ENCODE measurements at places on chromosomes 3 and 15. TPM values are rescaled to one million over a fixed set of nuclear protein-coding genes. Genes with fewer than 3 reads are reported as not detected.

DNA sequence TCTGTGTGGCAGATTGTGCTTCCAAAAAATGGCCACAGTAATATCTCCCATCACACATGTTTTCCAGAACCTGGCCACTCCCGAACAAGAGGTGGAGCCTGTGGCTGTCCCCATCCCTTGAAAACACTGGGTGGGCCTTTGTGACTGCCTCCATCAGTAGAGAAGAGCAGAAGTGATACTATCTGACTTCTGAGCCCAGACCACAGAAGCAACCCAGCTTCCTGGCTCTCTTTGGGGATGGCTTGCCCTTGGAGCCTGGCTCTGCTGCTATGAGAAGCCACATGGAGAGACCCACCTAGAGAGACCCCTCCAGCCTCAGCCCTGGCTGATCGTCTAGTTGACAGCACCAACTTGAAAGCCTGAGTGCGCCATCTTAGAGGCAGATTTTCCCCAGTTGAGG lies 39.8 kb upstream of the CMTM8 start:
- no peak for DNase-seq
- H3K27ac ChIP-seq = no peak overlapping the region
- no peaks in the 10 kb centered on the region for H3K36me3 ChIP-seq

- DNase-seq = no peak
- H3K36me3 ChIP-seq = no peaks in the 10 kb centered on the region
- H3K4me3 ChIP-seq = no peak overlapping the region
- peaks cover 27% of the 10 kb centered on the region for H3K27me3 ChIP-seq
Measured at GRCh38 chr3:126397610-126398422, 3.1 kb downstream of the CFAP100 start.

GRCh38 chr3:58638591-58638990 lies 28.0 kb downstream of the FAM3D start:
- no peaks in the 10 kb centered on the region for H3K4me1 ChIP-seq
- no peaks in the 10 kb centered on the region for H3K27me3 ChIP-seq
- no peak overlapping the region for H3K27ac ChIP-seq
- H3K4me3 ChIP-seq = no peak overlapping the region

GRCh38 chr15:41919954-41920538 lies 26.2 kb upstream of the SPTBN5 start:
- H3K27ac ChIP-seq = no peak overlapping the region
- H3K27me3 ChIP-seq = no peaks in the 10 kb centered on the region
- H3K4me1 ChIP-seq = peaks cover 5% of the 10 kb centered on the region
- no peak overlapping the region for H3K4me3 ChIP-seq

GRCh38 chr3:105285653-105286241 lies 81.0 kb upstream of the ALCAM start:
- DNase-seq = no peak
- H3K36me3 ChIP-seq = no peaks in the 10 kb centered on the region
- no peak overlapping the region for H3K27ac ChIP-seq
- peaks cover 3% of the 10 kb centered on the region for H3K4me1 ChIP-seq
- H3K27me3 ChIP-seq = peaks cover 10% of the 10 kb centered on the region

DNA sequence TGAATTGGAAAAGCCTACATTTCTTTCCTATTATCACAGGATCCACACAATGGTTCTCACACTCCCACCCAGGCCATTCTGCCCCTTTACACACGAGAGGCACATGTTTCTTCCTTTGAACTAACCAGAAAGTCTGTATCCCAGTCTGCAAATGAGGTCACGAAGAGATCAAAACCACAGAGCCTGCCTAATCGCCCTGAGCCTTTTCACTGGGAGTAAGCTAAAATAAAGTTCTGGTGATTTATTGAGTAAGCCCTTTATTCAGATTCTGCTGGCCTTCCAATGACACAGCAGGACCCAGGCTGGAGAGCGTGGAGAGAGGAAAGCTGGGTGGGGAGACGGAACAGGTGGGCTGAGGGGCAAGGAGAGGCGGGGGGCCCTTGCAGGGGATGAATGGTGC lies 78.7 kb downstream of the ATP1B3 start:
- H3K4me3 ChIP-seq = no peak overlapping the region
- peaks cover 1% of the 10 kb centered on the region for H3K36me3 ChIP-seq
- DNase-seq = no peak
- peaks cover 3% of the 10 kb centered on the region for H3K4me1 ChIP-seq

DNA sequence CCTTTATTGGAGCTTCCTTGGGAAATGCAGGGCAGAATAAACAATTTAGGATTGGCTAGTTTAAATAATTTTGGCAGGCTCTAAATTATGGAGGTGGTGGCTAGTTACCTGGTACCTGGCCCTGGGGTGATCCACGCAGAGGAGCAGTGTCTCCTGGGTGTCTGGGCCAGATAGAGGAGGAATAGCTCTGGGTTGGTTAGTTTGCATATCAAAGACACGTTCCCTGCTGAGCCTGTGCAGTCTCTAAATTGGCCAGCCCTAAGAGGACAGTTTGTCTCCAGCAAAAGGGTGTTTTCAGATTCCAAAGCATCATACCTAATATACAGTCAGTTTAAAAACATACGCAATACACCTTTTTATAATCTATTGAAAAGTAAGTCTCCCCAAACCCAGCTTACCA lies 333.3 kb upstream of the TPM1 start:
- peaks cover 12% of the 10 kb centered on the region for H3K4me1 ChIP-seq
- H3K27me3 ChIP-seq = no peaks in the 10 kb centered on the region
- no peak overlapping the region for H3K27ac ChIP-seq
- H3K4me3 ChIP-seq = no peak overlapping the region
- H3K36me3 ChIP-seq = no peaks in the 10 kb centered on the region
- DNase-seq = no peak

- no peaks in the 10 kb centered on the region for H3K27me3 ChIP-seq
- no peak overlapping the region for H3K27ac ChIP-seq
- H3K36me3 ChIP-seq = peaks cover 2% of the 10 kb centered on the region
- no peak for DNase-seq
Measured at GRCh38 chr3:41148478-41148877, 50.8 kb upstream of the CTNNB1 start.

DNA sequence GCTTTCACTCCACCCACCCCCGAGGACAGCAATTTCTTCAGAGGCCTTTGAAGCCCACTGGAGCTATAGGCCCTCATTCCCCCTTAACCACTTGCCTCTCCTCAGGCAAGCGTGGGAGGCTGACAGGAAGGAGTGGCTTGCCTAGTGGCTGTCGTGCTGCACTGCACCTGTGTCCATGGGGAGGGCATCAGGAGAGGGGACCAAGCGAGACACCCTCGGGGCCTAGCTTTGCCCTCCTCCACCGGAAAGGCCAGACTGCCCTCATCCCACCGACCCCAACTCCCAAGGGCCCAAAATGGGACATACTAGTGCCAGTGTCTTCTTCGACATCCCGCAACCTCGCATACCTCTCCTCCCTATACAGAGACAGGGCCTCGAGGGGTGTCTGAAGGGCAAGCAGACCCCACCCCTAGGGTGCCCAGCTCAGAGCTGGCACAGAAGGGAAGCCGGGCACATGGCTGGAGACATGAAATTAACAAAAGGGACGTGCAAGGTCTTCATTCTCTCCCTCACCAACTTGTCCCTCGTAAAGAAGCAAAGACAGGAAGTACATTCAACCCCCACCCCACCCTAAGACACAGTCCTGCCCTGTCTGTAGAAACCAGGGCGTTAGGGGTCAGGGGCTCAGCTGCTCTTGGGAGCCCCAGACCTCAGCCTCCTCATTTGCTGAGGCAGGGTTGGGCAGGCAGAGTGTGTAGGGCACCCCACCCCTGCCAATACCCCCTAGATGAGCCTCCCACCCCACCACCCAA lies 24.3 kb downstream of the VIPR1 start:
- peaks cover 5% of the 10 kb centered on the region for H3K36me3 ChIP-seq
- H3K27me3 ChIP-seq = no peaks in the 10 kb centered on the region
- DNase-seq = peak; percentile 73
- peaks cover 56% of the 10 kb centered on the region for H3K4me1 ChIP-seq
- no peak overlapping the region for H3K4me3 ChIP-seq
- H3K27ac ChIP-seq = peak overlapping the region; percentile 71

- no peaks in the 10 kb centered on the region for H3K36me3 ChIP-seq
- H3K27ac ChIP-seq = no peak overlapping the region
- no peak overlapping the region for H3K4me3 ChIP-seq
- H3K4me1 ChIP-seq = no peaks in the 10 kb centered on the region
Measured at GRCh38 chr15:92502336-92502735, 108.7 kb downstream of the ST8SIA2 start.

DNA sequence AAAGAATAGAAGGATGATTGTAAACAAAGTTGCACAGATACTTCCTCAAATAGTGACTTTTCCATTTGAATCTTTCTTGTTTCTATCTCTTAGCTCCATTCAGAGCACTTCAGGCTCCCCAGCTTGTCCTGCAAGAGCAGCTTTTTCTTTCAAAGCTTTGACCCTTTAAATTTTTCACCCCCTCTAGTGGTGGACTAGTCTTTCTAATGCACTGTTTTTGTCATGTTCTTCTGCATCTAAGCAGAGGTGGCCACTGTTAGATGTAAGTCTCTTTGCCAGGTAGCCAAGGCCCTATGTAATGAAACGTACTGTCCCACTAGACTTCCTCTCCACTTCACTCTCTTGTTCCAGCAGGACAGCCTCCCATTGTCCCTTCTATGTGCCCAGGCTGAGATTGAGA lies 74.0 kb upstream of the MANF start:
- H3K4me1 ChIP-seq = no peaks in the 10 kb centered on the region
- no peak overlapping the region for H3K27ac ChIP-seq
- H3K4me3 ChIP-seq = no peak overlapping the region
- peaks cover 4% of the 10 kb centered on the region for H3K27me3 ChIP-seq
- DNase-seq = no peak

DNA sequence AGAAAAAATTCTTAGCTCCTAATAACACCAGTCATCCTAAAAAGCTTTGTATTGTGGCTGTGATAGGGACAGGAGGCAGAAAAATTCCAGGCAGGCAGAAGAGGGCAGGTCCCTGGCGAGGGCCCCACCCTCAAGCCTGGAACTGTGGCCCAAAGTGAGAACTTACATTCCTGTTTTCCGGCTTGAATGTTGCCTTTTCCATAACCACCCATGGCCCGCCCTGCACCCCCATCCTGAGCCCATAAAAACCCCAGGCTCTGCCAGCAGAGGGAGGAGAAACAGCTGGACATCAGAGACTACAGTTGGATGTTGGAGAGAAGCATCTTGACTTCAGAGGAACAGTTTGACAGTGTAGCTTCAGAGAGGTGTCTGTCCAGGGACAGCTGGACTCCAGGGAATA lies 37.3 kb downstream of the SLCO2A1 start:
- H3K4me3 ChIP-seq = no peak overlapping the region
- no peaks in the 10 kb centered on the region for H3K4me1 ChIP-seq
- peaks cover 5% of the 10 kb centered on the region for H3K27me3 ChIP-seq
- H3K27ac ChIP-seq = no peak overlapping the region
- no peak for DNase-seq

DNA sequence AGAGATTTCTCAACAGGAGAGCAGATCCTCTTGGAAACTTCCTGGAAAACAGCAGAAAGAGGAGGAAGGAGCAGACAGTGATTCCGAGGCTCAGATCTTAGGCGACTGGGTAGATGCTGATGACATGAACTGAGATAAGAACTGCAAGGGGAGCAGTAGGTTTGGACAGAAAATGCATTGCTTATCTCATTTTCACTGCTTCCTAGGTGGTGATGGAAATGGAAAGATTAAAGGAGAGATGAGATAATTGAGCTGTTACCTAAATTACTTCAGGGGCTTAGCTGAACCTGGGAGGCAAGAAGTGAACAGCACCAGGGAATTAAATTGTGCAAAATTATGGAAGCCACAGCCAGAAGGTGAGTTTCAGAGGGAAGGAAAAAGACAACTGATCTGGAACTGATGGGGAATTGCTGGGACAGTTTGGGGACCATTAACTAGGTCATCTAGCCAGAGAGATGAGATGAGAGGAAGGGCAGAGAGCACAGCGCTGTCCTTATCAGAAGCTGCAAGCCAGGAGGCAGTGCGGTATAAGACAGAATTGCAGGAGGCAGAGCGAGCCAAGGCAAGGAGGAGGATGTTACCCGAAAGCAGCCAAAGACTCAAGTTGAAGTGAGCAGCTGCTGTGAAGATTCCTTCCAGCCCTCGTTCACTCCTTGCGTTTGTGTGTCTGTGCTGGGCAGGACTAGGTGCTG lies 140.4 kb downstream of the SRGAP3 start:
- H3K4me3 ChIP-seq = no peak overlapping the region
- H3K27ac ChIP-seq = no peak overlapping the region
- no peaks in the 10 kb centered on the region for H3K4me1 ChIP-seq
- no peak for DNase-seq
- no peaks in the 10 kb centered on the region for H3K27me3 ChIP-seq
- no peaks in the 10 kb centered on the region for H3K36me3 ChIP-seq

DNA sequence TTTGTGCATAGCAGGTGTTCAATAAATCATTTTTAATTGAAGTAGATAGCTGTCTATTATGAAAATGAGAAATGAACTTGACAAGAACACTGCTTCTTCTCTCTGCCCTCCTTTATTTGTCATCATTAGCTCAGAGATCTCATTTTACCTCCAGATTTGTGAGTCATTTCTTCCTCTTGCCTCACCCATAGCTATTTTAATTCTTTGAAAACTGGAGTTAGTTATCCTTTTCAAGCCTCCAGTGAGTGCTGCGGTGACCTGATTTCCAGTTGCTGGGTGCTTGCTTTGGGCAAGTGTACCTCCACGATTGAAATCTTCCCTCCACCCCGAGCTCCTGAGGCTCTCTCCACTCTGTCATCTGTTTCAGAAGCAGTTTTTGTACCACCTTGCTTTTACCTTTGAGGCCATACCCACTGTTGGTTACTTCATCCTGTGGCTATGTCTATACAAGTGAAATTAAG lies 114.6 kb downstream of the NFKBIZ start:
- H3K4me3 ChIP-seq = no peak overlapping the region
- H3K27me3 ChIP-seq = no peaks in the 10 kb centered on the region
- peaks cover 24% of the 10 kb centered on the region for H3K4me1 ChIP-seq
- peak; percentile 60 for DNase-seq

DNA sequence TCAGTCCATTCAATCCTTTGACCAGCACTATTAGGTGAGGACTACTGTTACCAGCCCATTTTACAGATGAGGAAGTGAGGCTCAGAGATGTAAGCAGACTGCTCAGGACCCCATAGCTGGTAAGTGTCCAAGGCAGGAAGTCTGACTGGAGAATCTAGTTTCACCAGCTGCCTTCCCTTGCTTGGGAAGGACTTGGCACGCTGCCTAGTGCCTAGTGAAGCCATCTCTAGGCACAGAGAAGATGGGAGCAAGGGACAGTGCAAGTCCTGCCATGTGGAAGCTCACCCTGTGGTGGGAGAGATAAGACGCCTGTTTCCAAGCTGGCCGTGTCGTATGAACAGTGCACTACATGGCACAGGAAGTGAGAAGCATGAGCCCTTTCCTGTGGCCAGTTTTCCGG lies 111.8 kb upstream of the TMC3 start:
- H3K36me3 ChIP-seq = no peaks in the 10 kb centered on the region
- H3K4me1 ChIP-seq = no peaks in the 10 kb centered on the region
- no peak overlapping the region for H3K27ac ChIP-seq

- H3K4me3 ChIP-seq = no peak overlapping the region
- no peak for DNase-seq
Measured at GRCh38 chr3:70806556-70806955, 494.1 kb upstream of the MDFIC2 start.

Gene WDR48
- 38.5 TPM for total RNA-seq

Gene ZPLD1
- total RNA-seq = not detected

Gene HGD
- total RNA-seq = 0.12 TPM

Gene SNURF
- 21.7 TPM for total RNA-seq

Gene SYNPR
- not detected for total RNA-seq

Gene LMOD3
- total RNA-seq = not detected

Gene MAP6D1
- total RNA-seq = 0.70 TPM

Gene GPR149
- total RNA-seq = not detected

Gene LSAMP
- not detected for total RNA-seq

Gene AGTR1
- not detected for total RNA-seq

Gene GPR156
- not detected for total RNA-seq

Gene NTRK3
- 0.85 TPM for total RNA-seq

All from activated CD4-positive, alpha-beta memory T cell treated with anti-CD3 and anti-CD28 coated beads for 36 hours (primary cell).